ENCODE measurements at places on chromosomes 4 and X. TPM values are rescaled to one million over a fixed set of nuclear protein-coding genes. Genes with fewer than 3 reads are reported as not detected.

DNA sequence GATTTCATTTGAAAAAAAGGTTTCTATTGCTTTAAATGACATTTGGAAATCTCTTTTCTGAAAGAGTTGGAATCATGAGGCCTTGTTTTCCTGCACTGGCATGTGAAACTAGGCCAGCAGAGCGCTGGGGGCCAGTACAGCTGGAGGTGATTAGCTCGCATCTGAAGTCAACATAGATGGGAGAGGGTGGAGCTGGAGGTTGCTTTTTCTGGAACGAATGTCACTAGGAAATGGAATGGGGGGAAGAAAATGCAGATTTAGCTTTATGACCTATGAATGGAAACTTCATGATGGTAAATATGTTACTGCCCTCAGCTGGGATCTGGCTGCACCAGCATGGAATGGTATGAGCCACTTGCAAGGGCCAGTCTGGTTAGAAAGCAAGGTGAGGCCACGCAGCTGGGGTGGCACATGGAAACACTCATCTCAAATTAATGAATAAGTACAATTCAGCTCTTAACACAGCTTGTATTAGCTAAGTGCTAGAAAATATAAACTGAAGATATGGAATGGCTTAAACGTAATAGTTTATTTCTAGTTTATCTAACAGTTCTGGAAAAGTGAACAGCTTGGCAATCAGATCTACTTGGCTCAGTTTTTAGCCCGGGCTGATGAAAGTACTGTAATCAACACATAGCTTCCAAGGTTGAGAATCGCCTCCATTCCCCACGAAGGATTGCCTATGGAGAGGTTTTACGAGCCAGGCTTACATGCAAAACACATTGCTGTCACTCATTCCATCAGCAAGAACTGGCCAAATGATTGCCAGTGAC is 32.5 kb downstream of the SLC10A6 start:
- DNase-seq: no peak

GRCh38 chr4:172489861-172490260 is 676.7 kb downstream of the GALNTL6 start:
- DNase-seq: no peak

GRCh38 chr4:59960143-59960542 is 1240.0 kb upstream of the ADGRL3 start:
- no peak for DNase-seq

DNA sequence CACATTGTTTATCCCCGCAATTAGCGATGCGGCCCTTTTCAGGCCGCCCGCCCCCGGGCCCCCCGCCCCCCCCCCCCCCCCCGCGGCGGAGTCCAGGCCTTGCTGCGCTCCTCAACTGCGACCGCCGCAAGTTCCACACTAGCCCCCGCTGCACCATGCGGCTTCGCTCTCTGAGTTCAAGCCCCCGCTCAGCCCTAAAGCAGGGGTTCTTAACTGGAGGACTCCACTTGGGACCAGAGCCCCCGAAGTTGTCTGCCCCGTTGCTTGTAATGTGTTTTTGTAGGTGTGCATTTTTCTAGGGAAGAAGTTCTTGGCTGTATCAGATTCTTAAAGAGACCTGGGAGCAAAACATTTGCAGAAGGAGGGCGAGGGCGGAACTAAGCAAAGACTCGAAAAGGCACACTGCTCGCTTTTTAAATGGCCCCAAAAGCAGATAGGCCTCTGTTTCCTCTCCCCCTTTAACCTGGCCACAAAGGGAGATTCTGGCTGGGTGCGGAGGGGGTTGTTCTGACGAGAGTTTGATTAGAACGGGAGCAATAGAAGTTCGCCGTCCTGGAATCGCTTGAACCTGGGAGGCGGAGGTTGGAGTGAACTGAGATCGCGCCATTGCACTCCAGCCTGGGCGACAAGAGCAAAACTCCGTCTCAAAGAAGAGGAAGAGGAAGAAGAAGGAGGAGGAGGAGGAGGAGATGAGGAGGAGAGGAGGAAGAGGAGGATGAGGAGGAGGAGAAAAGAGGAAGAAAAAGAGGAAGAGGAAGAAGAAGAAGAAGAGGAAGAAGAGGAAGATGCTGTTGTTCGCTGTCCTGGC is 2.3 kb upstream of the MSX1 start:
- DNase-seq: no peak

GRCh38 chr4:24473309-24473721 is 111.0 kb downstream of the DHX15 start:
- DNase-seq: peak; percentile 3

DNA sequence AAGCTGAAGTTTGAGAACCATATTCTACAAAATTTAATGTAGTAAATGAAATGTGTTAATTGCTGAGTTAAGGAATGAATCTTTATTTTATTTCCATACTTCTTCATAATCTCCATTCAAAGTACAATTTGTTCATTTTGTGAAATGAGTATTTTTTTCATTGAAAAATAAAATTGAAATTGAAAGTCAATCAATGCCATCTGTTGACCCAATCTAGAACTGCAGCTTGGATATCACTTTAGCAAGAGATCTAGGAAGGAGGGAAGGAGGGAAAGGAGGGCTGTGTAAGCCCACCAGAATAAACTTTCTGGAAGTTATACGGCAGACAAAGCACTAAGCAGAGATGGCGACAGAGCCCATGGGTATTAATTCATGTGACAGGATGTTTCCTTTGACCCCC is 128.4 kb downstream of the ZMAT1 start:
- no peak for DNase-seq

DNA sequence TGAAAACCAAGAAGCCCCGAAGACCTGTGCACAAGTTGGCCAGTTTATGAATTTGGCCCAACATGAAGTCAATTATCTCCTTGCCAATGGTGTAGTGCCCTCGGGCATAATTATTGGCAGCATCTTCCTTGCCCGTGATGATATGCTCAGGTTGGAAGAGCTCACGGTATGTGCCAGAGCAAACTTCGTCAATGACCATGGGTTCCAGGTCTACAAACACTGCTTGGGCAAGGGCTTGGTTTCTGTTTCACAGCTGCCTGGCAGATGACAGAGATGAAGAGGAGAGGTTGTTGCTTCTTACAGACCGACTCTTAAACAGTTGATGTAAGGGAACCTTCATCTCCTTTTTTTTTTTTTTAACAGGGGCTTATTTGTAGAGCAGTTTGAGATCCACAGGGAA is 135.6 kb upstream of the PLS3 start:
- DNase-seq: no peak

GRCh38 chr4:149912000-149912399 is 96.4 kb upstream of the IQCM start:
- DNase-seq: no peak

DNA sequence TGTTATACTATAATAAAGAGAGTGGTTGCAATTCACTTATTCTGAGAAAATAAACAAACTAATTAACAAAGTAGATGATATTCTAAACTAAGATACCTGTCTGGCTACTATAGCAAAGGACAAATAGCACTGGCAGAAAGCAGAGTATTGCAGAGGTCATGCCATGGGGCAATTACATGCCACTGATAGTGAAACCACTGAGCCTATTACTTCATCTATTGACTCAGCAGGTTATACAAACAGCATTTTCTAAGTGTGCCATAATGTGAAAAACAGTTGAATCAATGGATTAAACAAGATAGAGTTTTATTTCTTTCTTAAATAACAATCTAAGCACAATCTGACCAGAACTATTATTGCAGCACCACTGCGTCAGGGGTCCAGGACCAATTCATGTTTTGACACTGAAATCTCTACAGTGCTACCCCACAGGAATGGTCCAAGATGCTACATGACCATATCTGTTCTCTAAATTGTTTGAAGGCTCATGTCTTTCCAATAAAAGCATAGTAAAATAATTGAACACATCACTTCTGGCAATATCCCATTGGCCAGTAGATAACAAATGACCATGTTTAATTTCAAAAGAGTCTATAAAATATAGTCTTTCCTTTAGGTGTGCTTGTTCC is 389.5 kb upstream of the GRID2 start:
- no peak for DNase-seq

DNA sequence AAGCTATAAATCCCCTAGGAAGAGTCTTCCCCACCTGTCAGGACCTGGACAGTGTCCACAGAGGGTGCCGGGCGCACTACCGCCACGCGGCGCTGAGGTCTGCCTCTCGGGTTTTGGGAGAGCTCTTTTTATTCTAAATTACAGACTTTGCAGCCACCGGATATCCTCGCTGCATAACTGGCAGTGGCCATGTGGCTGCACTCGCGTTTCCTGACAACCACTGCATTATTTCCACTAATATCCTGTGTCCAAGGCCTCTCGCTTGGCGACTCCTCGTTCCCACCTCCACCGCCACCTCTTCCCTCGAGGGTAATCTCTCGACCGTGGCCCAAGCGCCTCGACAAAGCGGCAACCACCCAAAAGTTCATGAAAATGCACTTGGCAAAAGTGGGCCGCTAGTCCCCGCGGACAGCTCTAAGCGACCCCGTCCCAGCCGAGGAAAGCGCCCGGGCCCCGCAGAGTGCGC is 512 bp upstream of the TMEM131L start:
- DNase-seq: no peak

DNA sequence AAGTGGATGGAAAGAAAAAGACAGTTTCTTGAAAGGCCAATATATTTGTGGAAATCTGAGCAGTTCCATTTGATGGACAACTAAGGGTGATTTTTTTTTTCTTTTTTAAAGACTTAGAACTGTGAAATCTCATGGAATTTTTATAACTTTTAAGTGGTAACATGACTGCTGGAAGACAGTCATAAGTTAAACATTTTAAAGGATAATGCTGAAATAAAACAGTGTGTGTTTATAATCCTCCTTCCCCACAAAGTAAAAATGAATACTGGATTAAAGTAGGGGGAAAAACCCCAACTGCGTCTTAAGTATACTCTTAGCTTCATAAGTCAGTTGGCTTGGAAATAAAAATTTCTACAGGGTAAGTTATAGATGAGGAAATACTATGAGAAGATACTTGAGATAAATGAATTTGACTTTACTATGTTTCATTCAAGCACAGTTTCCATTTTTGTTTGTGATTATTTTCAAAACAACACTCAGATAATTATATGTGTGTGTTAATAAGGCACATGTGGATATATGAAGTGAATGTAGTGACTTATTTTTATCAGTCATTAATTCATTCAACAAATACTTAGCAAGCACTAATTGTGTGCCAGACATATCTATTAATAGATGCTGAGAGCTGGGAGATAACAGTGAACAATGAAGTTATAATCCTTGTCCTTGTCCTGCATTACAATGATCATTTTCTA is 129.2 kb upstream of the ETNPPL start:
- no peak for DNase-seq

DNA sequence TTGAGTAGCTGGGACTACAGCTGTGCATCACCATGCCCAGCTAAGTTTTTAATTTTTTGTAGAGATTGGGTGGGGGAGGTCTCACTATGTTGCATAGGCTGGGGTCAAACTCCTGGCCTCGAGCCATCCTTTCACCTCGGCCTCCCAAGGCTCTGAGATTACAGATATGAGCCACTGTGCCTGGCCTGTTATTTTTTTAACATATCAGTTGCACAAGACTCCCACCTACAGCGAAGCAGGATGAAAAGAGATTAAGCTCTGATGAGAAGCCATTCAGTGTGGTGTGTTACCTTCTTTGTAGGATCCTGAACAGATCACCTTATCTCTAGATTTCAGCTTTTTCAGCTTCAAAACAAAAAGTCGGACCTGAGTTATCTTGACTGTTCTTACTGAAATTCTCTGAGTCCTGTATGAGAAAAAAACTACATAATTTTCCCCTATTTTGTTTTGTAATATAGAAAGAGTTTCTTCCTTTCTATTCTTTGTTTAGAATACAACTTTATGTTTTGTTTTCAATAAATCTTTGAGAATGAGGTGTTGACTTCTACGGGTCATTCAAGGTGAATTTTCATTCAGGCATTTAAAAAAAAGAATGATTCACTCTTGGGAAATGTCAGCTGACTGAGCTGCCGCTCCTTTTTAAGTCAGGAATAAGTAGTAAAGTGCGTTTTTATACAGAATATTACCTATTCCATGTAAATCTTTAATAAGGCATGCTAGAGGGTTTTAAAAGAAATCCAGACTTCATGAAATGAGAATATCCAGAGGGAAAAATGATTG is 134.6 kb downstream of the ARSF start:
- no peak for DNase-seq

DNA sequence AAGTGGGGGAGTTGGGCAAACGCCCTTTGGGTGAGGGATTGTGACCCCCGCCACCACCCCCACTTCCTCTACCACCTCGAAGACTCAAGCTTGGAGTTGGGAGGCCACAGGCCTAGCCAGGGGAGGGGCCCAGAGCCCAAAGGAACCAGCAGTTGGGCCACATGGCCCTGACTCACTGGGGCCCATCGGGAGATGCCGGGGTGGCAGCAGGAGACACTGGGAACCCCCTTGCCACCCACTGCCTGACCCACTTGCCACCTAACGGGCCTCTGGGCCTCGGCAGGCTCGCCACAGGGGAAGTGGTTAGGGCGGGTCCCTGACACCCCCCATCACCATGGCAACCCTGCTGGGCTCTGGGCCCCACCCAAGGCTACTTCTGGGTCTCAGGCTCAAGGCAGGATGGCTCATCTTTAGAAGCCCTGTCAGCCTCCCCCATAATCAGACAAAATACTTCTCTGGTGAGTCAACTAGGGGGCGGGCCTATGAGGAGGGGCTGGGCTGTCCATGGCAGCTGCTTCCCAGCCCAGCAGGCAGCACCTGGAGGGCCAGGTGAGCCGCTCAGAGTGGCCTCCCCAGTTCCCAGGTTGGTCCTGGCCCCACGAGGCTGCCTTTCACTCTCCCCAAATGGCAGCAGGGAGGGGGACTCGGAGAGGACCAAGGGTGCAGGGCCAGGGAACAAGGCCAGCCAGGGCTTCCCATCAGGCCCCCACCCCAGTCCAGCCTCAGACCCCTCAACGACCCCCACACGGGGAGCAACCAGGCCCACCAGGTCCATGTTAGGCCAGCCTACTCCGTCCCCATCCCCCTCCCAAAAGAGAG is 5.6 kb downstream of the FLNA start:
- peak; percentile 95 for DNase-seq

DNA sequence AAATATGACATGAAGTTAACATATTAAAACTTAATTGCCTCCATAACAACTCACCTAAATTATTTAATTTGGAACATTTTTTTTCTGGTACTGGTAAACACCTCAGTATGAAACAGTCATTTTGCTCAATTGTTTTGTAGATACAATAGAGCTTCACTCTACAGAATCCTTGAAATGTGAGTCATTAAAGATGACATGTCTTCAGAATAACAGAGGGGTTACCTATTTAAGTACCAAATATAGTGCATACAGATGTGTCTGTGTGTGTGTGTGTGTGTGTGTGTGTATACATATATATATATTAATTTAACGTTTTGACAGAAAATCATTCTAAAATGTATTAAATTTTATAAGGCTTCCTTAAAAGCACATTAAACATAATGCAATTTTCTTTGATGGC is 297.6 kb downstream of the INPP4B start:
- DNase-seq: no peak

DNA sequence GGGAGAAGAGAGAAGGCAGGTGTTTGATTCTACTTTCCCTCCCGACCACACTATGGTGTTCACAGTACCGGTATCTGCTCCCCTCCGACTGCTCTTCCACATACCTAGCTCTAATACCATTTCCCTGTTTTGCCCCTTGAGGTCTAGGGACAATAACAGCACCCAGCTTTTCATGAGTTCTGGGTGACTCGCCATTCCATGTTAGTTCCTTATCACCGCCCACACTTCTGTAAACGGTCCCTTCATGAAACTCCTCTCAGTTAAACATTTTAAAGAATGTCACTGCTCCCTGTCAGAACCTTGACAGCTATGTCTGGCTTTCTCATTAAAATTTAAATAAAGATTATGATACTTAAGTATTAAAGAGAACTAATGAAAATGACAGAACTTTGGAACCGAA is 136.7 kb downstream of the ADAMTS3 start:
- no peak for DNase-seq

The MAGEA2B gene
- not detected for total RNA-seq

The UNC5C gene
- not detected for total RNA-seq

Measured in activated naive CD4-positive, alpha-beta T cell treated with anti-CD3 and anti-CD28 coated beads, Interleukin-2, amount 50 U/mL, for 72 hours (primary cell).